Kidney tubule cell (primary cell): ENCODE measurements at places on chromosomes 5 and 9.

DNA sequence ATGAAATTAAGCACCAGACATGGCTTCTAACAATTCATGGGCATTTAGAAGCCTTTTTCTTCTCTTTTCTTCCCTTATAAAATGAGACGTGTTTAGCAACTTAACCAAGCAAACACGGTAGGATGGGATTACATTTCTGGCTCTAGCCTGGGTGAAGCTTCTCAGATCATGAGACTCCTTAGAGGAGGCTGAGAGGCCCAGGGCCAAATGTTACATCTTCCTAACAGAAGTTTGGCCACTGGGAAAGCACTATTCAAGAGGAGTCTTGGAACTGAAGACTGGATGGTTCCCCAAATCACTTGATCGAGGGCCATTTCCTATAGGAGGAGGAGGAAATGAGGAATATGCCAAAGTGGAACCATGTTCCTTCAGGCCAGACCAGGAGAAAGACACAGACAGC, 1.9 kb downstream of the GABRP start:
- no peak for DNase-seq

DNA sequence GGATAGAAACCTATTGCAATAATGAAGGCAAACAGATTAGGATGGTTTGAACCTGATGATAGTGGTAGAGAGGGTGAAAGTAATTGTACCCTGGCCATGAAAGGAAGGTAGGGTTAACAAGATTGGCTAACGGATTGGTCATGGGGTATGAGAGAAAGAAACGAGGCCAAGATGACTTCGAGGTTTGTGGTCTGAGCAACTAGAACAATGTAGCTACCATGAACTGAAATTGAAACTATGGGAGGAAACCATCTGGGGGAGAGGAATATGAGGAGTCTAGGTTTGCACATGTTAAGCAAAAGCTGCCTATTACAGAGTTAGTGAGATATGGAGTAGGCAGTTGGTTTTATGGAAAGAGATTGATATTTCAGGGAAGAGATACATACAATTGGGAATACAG, 406.0 kb downstream of the PRELID2 start:
- DNase-seq: no peak

DNA sequence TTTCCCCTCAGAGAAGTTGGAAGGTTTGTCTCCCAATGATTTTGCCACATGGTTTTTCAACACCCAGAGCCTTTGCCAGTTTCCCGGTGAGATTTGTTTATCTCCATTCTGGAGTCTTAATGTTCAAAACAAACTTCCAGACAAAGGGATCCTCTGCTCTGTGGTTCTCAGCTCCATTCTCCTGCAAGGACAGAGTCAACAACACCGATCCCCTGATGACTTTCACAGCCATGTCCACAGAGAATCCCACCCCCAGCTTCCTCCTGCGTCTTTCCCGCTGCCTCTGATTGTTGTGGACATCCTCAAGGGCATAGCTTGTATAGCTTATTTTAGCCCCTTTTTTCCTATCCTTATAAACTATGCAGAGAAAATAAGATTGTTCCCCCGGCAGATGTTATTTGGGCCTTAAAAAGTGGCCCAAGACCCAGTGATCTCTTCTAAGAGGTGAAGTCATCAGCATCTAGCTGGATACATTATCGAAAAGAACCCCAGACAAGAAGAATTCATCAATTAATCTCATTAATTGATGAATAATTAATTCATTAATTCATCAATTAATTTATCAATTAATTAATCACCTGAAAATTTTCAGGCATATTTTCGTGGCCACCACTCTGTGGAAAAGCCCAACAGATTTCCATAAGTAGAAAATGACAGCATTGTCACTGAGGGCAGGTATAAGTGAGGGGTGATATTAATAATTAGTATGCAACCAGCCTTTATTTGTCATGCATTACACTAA, 2.9 kb upstream of the ABLIM3 start:
- DNase-seq: no peak

DNA sequence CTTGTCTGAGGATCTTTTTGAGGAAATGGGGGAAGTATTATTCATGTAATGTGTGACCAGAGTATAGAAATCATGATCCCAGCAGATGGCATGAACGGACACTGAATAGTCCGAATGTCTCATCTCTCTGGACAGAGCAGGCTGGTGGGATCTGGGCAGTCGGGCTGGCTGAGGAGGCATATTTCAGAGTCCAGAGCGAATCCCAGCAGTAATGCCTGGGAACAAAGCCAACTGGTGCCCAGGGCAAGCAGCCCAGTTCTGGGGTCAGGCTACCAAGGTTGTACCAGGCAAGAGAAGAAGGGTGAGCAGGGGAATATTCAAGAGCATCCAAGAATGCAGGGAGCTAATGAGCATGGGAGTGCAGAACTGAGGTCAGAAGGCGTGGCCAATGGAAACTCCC, 306.4 kb downstream of the ZSWIM6 start:
- DNase-seq: no peak

- DNase-seq: no peak
Observed at GRCh38 chr5:88060194-88060593, 208.5 kb downstream of the TMEM161B start.

DNA sequence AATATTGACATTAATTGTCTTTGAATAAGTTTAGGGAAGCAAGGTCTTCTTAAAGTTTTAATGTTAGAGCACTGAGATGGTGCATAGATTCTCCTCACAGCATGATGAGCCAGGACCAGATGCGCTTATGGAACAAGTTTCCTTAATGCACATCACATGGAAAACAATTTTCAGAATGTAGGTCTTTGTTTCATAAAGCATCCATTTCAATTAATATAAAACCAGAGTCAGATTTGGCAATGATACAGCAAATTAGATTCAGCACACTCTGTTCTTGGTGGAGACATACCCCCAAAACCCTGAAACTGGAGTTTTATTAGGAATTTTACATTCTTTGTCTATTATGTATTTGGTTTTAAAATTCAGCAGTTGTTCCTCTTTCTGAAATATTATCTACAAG, 402.1 kb upstream of the SEMA6A start:
- DNase-seq: no peak

DNA sequence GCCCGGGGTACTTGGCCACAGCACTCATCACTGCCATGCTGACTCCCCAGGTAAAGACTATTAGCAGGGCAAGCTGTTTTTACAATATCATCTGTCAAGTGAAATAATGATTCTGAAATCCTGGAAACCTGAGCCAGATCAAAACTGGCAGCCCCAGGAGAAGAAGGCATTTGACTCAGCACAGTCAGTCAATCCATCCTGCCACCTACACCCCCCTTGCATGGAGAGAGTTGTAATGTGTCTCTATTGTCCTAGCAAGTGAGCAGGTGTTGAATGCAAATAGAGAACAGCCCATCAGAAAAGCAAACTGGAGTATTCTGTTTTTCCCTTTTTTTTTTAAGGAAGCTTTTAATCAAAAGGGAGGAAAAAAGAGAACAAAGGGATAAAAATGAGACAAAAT, 291.2 kb downstream of the BRINP1 start:
- DNase-seq: no peak
